ENCODE measurements at places on chromosomes 4 and X.

- DNase-seq, result no peak
Measured at GRCh38 chr4:187444061-187444460, 551.5 kb upstream of the ZFP42 start.

DNA sequence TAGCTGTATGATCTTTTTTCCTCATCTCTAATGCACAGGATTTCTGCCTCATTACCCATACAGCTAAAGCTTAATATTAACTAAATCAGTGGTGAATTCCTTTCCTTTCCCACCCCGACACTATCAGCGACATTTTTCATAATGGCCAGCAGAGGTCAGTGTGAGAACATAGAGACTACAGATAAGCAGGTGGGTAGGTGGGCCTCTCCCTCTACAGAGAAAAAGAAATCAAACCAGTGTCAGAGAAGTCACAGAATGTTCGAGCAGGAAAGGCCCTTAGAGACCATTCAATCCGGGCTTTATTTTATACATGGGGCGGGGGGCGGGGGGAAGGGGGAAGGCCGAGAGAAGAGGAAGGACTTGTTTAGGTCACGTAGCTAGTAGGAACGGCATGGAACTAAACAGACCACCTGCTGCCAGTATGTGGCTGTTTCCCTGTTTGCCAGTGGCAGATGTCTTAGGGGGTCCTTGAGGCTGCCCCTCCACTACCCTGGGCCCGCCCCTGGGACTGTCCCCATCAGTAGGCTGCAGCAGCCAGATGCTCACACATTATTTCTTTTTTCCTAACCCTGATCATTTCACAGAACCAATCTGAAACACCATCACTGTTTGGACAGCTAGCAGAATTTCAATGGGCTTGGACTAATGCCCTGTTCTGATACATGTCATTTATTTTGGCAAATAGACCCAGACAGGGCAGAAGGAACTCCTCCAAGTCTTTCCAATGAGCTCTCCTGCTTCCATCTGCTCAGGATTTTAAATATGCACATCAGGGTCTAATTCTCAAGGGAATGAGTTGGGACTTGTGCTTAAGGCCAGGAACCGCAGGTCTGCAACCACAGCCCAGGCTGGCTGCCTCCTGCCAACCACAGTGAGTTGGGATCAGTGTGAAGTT lies 133.4 kb downstream of the ATG4A start:
- no peak for DNase-seq

GRCh38 chrX:101736651-101737050 lies 77.0 kb upstream of the ARMCX2 start:
- no peak for DNase-seq

DNA sequence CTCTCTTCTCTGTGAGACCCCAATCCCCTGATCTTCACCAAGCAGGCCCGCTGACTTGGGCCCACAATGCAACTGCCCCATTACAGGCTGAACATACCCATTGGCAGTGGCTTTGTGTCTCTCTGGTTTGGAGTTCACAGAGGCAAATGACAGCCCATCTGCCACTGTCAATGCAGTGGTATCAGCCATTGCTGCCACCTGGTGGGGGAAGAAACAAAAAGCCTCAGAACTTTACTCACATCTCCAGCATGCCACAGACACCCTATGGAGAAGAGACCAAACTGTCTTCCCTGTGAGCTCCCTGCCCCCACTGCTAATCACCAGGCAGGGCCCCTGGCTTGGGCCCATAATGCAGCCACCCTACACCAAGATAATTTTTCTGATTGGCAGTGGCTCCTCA lies 729.3 kb upstream of the ACTRT1 start:
- no peak for DNase-seq

- no peak for DNase-seq
Measured at GRCh38 chr4:146511381-146511780, 10.4 kb downstream of the SLC10A7 start.

GRCh38 chrX:642436-643240 lies 12.0 kb downstream of the SHOX start:
- no peak for DNase-seq

GRCh38 chr4:52369649-52370048 lies 289.5 kb downstream of the USP46 start:
- DNase-seq, result no peak

DNA sequence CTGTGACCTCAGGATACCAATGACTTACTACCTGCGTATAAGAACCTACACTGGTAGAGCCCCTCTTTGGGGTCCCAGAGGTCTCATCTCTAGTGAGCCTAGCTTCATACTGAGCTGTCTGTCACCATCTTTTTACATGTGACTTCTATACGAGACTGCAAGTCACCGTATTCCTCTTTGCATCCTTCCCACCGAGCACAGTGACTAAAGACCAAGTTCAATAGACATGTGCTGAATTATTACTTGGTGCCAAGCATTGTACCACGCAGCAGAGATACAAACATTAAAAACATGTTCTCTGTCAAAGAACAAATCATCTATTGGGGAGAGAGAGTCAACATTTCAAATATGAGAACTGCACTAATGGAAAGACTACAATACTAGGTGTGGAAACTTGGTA lies 16.4 kb downstream of the ARAP2 start:
- DNase-seq, result no peak

- DNase-seq, result no peak
Measured at GRCh38 chr4:52748432-52748831, 2.8 kb downstream of the ERVMER34-1 start.

GRCh38 chrX:74613370-74614092 lies 893 bp downstream of the RLIM start:
- no peak for DNase-seq

DNA sequence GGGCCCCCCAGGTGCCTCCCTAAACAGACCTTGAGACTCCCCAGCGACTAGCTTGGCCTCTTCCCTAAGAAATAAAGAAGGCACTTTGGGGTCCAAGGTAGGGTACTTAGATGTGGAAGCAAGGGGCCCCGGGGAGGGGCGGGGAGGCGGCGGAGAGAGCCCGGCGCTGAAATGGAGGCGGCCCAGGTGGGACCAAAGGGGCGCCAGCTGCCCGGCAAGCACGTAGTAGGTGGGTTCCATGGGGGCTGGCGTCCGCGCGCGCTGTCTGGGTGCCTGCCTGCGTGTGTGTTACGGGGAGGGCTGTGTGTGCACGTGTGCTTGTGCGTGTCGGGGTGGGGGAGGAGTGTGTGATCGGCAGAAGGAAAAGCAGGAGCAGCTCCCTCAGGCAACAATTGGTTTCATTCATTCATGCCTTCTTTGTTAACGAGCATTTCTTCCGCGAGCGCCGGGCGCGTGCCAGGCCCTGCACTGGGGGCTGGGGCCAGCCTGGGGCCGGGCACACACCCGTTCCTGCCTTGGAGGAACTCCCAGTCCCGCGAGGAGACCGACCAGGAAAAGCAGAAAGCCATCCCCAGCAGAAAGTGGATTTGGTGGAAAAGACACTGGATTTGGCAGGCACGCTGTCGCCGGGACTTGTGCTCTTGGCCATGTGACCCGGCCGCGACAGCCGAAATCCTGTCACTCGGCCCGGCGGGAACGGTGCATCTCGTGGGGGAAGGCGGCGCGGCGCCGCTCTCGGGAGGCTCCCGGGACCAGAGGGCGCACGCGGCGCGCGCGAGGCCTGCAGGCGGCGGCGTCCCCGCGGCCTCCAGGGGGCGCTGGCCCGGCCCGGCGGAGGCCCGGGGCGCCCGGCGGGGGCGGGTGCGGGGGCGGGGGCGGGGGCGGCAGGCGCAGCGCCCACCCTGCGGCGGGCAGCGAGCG lies 3.3 kb upstream of the DUSP9 start:
- no peak for DNase-seq

GRCh38 chr4:17283832-17284231 lies 228.1 kb downstream of the QDPR start:
- DNase-seq, result no peak

DNA sequence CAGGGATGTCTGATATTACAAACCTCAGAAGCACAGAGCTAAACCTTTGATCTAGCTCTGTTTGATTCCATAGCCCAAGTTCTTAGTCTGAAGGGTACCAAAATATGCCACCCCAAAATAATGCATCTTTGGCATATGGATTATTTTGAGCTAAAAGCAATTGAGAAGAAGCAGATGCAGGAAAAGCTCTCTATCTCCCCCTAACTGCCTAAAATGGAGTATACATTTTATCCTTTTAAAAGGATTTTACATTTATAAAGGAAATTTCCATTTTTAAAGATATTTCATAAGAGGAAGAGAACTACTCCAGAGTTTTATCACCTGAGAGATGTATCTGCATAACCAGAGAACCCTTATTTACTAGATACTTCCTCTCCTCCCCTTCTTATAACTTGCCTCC lies 158.7 kb downstream of the ZNF674 start:
- no peak for DNase-seq

GRCh38 chrX:53281321-53281822 lies at the start of gene IQSEC2:
Gene IQSEC2, minus strand, starts transcription at chrX:53281584.
- no peak for DNase-seq

GRCh38 chrX:46208225-46208854 lies 336.9 kb downstream of the ZNF674 start:
- no peak for DNase-seq

DNA sequence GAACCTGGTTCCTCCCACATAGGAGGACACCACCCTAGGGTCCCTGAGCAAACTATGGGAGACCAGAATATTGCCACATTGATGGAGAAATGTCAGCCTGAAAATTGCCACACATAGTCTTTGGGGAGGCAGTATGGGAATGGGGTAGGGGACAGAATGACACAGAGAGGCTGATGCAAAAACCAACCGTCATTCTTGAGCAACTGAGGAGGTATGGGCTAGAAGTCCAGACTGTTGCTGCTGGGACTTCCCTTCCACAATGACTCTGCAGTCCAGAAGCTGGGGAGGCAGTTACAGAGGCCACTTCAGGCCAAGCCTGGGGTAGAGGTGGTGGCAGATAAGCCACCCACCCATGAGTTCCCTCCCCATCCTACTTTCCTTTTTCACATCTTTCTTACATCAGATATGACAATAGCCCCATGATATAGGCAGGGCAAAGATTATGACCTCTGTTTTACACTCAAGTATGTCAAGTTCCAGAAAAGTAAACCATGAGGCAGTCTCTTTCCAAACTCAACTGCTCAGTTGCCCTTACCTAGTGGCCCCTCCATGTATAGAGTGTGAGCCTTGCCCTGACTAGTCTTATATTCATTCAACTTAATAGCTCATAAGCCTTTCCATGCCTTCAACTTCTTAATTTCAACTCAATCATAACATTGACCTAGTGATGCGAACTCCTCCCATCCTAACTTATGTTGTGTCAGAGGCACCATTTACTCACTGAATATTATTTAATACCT lies 41.7 kb downstream of the VSIG4 start:
- DNase-seq, result no peak

DNA sequence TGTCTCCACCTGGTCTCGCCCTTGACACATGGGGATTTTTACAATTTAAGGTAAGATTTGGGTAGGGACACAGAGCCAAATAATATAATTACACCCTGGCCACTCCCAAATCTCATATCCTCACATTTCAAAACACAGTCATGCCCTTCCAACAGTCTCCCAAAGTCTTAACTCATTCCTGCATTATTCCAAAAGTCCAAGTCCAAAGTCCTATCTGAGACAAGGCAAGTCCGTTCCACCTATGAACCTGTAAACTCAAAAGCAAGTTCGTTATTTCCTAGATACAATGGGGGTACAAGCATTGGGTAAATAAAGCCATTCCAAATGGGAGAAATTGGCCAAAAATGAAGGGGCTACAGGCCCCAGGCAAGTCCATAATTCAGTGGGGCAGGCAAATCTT lies 380.8 kb downstream of the CXXC4 start:
- no peak for DNase-seq

DNA sequence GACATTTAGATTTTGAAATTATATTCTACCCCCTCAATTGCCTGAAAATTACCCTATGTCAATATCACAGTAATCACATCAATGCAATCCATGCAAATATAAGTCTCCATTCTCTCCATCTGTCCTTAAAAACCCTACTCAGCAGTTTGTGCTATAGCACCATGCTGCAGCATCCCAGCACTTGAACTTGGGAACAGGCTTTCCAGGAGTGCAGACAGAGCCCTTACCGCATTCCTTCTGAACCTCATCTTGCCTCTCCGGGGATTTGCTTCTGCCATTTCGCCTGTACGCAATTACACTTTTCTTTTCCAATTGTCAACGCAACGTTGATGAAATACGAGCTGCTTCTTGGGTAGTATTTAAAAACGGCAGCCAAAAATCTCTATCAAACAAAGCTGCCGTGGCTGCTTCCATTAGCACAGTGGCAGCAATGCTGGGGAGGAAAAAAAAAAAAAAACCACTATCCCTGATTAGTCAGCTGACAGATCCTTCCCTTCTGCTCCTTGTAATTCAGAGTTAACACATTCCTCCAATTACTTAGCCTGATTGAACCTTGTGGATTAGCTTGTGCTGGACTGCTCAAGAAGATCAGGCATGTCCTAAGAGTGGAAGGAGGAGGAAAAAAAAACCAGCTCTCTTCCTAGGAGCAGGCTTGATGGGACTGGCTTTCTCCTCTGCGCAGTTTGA lies 65.6 kb downstream of the MCF2 start:
- DNase-seq, result no peak

DNA sequence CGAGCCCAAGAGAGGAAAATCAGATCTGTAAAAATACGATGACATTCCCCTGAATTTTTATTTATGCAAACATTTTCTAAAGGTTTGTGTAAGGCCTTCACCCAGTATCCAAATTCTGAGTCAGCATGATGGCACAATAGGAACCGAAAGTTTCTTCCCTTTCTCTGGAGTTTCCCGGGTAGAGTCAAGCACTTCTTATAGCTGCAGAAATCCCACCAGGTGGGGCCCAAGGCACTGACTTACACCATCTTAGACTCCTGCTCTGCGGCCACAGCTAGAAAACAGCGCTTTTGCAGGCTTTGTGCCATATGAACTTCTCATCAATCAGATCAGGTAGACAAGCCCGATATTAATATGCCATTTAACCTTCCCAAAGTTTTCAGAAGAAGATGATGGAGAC lies 13.4 kb downstream of the LEF1 start:
- no peak for DNase-seq

GRCh38 chr4:113682730-113683537 lies 78.6 kb downstream of the CAMK2D start:
- DNase-seq, result no peak

DNA sequence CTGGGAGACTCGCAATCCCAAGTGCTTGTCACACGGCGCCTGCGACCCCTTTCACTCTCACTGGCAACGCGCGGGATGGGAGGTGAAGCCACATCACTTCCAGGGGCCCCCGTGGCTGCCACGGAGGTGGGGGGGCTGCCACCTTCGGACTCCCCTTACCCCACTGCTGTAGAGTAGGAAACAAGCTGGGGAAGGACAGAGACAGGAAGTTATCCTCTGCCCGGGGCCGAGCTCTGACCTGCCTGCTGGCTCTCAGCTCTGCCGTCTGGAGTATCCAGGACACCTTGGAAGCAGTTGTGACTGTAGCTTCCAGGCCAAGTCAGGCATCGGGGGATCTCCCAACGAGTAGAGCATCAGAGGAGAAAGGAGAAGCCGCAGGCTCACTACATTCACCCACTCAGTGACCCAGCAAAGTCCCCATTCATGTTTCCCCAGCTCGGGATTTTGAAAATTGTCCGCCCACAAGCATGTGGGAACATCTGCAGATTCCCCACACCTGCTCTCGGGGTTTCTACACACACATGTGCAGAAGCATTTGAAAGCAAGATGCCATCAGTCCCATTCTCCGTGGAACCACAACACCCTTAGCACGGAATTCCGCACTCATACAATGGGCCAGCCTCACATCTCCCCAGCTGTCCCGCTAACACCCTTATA lies 10.8 kb downstream of the PDZD4 start:
- no peak for DNase-seq

- DNase-seq, result no peak
Measured at GRCh38 chr4:4320951-4321714, 31.1 kb downstream of the ZBTB49 start.
